ENCODE measurements at places on chromosomes 5 and 9. TPM values are rescaled to one million over a fixed set of nuclear protein-coding genes. Genes with fewer than 3 reads are reported as not detected.

Gene NUTM2G
- not detected for total RNA-seq

Gene BTNL8
- 0.19 TPM for total RNA-seq

Gene FCHSD1
- 20.9 TPM for total RNA-seq

Gene LCN6
- total RNA-seq, result 0.68 TPM

Gene CCDC187
- total RNA-seq, result not detected

Gene SUSD3
- total RNA-seq, result not detected

Gene C1QTNF3
- 0.51 TPM for total RNA-seq

All from dermis blood vessel endothelial cell (primary cell).